Substantia nigra (tissue), 51 donors: ENCODE measurements at places on chromosomes 11 and 22.
A peak's percentile ranks its signal among the peaks of the same experiment; 100 is the strongest.

DNA sequence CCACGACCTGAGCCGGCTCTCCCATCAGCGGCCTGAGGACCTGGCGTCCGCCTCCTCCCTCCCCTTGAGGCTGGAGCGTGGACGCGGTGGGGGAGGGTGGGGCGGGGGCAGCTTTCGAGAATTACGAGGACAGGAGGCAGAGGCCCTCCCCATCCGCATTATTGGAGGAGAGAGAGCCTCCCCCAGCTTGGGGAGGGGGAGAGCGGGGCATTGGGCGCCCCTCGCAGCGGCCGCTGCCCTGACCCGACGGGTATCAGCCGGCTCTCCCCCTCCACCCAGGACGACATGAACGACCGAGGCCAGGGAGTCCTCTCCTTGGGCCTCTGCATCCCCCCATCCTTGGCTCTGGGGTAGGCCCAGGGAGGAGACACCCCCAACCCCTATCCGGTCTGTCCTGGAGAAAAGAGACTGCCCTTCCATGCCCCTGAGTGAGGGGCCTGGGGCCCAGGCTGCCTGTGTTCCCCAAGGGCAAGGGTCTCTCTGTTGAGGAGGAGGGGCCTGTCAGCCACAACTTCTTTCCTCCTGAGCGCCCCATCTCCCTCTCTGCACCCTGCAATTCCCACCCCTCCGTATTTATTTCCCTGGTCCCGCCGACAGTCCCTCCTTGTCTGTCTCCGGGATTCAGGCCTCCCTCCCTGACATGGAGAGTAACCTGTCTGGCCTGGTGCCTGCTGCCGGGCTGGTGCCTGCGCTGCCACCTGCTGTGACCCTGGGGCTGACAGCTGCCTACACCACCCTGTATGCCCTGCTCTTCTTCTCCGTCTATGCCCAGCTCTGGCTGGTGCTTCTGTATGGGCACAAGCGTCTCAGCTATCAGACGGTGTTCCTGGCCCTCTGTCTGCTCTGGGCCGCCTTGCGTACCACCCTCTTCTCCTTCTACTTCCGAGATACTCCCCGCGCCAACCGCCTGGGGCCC is 495 bp downstream of the GPR137 start:
- DNase-seq: no peak

DNA sequence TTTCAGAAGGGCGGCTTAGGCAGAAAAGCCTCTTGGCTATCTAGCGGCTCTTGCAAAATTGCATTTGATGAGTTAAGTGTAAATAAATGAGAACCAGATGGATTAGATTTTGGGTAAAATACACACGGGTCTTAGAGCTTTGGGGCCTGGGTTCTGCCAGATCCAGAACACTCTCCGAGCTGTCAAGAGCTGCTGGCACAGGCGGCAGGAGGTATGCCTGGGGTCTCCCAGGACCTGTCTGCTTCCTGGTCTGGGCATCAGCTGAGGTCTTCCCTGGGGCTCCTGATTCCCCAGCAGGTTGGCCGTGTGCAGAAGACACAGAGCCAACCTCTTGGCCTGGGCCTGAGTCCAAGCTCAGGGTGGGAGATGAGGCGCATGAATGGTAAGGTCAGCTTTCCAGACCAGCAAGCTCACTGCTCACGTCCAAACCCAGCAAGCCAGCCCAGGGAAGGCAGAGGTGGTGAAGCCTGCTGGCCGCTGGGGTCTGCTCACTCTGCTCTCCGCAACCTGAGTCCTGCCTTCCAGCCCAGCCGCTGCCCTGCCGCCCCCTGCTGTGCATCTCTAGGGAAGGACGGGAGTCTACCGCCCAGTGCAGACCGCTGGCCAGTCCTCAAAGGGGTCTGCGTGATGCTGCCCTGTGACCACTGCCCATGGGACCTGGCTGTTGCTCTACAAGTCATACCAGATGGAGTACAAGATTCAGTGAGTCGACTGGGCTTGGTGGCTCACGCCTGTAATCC is 44.9 kb downstream of the SCUBE1 start:
- no peak for DNase-seq

DNA sequence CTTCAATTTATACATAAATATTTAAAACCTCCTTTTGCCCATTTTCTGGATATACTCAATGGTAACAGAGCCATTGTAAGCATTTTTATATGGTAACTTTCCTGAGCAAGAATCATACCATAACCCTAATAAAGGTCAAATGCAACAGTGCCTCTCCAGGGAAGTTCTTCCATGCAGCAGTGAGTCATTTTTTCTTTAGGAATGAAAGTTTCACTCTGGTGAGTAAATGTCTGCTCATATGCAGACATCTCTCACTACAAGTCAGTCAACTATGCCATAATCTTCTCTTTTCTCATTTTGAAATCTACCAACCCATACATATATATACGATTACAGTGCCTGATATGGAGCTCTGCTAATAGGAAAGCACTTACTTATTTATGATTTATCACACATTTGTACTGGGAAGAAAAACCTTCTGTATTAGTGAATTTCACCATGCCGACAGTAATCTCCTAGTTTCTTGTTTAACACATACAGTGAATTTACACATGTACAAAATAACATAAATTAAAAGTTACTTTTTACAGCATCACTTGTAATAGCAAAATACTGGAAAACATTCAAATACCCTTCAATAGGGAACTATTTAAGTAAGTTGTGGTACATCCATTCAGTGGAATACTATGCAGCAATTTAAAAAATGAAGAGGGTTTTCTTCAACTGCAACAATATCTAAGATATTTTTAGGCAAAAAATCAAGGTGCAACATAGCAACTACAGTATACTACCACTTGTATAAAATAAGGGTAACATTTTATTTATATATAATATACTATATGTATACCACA is 16.0 kb downstream of the STK33 start:
- no peak for DNase-seq

DNA sequence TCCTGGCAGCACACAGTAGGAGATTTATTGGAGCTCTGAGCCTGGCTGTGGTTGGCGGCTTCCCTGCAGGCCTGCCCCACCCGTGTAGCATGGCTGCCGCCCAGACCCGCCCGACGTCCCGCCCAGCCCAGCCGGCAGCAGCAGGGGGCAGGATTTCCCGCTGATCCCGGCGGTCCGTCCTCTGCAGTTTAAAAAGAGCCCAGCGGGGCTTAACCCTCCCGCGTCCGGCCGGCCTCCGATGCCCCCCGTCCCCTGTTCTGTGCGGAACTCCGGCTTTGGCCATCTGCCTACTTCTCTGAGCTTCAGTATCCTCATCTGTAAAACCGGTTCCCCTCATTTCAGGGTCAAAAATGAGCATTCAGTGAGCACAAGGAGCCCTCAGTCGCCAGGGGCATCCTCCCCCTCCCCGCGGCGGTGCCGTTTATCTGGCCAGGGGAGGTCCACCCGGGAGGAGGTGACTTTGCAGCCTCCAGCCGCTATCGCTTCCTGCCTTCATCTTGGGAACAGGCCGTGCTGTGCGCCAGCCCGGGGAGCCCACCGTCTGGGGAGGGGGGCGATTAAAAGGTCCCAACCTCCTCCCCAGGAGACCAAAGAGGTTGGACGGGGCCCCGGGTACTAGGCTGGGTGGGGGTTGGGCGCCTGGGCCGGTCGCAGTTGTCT is at the start of gene GAS2L1:
Gene GAS2L1 (plus strand): TSS at position 476 of the 660 bp plus-strand sequence. CDS start 1,456 bp downstream, outside the sequence.
- peak; percentile 65 for DNase-seq

DNA sequence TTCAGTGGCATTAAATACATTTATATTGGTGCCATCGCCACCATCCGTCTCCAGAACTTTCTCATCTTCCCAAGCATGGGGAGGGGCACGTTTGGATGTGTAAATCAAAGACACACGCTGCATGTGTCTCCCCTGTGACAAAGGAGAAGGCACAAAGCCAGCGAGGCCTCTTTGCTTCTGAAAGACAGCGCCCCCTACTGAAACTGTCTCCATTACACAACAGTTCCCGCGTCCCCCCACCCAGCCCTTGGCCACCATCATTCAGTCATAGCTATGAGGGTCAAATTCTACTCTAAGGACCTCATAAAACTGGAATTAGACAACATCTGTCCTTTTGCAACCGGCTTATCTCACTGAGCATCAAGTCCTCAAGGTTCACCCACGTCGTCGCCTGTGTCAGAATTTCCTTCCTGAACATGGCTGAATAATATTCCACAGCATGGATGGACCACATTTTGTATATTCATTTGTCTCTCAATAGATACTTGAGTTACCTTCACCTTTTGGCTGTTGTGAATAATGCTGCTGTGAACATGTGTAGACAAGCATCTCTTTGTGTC is 64.8 kb downstream of the IGF2 start:
- no peak for DNase-seq
